ENCODE measurements at places on chromosomes 2 and 18.
A peak's percentile ranks its signal among the peaks of the same experiment; 100 is the strongest.

DNA sequence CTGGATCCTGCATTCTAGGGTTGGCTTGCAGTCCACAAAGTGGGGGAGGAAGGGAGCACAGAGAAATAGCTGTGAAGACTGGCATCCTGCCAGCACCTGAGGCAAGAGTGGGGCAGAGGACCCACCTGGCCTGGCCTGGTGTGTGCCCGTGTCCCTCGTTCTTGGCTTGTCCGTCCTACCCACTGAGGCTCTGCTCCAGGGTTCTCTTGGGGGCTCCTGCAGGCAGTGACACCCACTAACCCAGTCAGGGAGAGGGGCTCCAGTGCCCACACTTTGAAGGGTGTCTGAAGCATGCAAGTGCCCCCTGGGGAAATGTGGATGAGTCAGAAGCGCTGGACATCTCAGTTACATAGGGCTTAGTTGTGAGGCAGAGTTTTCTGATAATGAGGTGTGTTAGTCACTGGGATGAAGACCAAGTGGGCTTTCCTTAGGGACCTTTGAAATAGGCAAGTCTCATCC, 79.4 kb downstream of the SLC4A3 start:
- DNase-seq = no peak

- no peak for DNase-seq
These were observed 12.6 kb upstream of the PROM2 start for GRCh38 chr2:95261602-95262001.

- no peak for DNase-seq
These were observed 450.5 kb upstream of the MEX3C start for GRCh38 chr18:51647942-51648341.

DNA sequence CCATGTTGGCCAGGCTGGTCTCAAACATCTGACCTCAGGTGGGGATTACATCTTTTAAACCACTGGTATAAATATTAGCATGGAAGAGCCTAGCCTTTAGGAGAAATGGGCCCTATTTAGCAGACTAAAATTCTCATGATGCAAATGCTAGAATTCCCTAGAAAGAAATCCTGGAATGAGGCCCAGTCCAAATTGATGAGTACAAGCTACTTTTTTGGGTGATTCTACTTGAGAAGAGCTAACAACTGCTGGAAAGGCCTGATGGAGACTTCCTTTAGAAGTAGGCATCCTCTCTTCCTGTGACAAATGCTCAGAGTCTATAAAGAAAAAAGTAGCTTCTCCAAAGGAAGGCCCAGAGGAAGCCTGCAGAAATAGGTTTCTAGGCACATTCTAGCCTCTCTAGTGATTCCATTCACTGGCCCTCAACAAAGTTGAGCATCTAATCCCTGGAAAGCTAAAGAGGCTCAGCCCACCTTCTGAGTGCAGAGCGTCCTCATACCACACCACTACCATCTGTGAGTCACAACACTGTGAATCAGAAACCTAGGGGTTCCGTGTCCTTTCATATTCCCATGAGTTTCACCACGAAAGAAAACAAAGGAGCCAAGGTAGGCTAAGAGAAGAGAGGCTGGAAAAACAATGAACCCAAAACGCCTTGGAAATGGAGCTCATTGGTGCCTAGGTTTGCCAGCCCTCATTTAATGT, 183.1 kb downstream of the C1D start:
- DNase-seq = no peak

GRCh38 chr2:221109552-221109951, 462.6 kb downstream of the EPHA4 start:
- DNase-seq = no peak

DNA sequence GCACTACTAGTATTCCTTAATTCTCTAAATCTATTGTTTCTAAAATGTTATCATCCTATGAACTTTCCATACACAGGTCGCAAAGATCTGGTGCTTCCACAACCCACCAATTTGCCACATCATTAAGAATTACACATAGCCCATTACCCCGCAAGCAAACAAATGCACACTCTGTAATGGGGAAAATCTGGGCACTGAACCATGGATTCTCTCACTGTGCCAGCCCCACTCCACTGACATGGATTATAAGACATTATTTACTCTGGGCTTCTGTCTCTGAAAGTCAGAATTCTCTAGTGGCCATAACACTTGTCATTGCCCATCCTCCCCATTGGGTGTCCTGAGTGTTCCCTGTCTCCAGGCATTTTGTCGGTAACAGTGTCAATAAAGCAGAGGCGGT, 537.1 kb downstream of the EPHA4 start:
- DNase-seq = no peak

- peak; percentile 82 for DNase-seq
These were observed 219.6 kb downstream of the TSN start for GRCh38 chr2:121974897-121975661.

GRCh38 chr2:158805255-158805654, 10.1 kb downstream of the DAPL1 start:
- no peak for DNase-seq

- peak; percentile 68 for DNase-seq
These were observed 727 bp downstream of the KIF1A start for GRCh38 chr2:240819126-240819857.

DNA sequence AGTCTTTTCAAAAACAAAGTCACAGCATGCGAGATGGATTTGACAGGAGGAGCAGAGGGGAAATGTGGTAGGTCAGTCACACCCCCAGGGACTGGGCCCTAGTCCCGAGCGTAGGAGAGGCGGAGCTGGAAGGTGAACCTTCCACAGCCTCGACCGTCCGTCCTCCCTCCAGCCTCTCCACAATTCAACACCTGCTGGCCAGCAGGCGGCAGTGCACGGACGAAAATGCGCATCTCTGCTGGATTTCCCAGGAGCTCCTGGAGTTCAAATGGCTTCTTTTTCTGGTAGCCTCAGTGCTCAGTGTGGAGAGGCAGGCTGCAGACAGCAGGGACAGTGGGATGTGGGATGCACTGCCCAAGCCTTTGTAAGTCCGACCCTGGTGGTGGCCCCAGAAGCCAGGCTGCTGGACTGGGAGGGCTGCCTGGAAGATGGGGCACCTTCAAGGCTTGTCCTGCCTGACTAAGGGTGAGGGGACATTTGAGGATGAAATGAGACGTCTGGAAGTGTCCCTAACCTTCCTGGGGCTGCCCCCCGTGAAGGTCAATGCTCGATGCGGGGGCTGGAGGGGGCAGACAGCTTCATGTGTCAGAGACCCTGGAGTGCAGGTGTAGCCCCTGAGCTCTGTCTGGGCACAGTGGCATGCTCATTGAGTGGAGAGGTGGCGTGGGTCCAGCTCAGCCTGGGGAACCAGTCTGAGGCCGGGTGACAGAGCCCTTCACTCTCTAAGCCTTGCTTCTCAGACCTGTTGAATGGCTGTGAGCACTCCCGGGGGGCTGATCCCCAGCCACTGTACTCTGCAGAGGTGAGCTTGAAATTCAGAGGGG, 189.5 kb downstream of the TFCP2L1 start:
- peak; percentile 73 for DNase-seq

DNA sequence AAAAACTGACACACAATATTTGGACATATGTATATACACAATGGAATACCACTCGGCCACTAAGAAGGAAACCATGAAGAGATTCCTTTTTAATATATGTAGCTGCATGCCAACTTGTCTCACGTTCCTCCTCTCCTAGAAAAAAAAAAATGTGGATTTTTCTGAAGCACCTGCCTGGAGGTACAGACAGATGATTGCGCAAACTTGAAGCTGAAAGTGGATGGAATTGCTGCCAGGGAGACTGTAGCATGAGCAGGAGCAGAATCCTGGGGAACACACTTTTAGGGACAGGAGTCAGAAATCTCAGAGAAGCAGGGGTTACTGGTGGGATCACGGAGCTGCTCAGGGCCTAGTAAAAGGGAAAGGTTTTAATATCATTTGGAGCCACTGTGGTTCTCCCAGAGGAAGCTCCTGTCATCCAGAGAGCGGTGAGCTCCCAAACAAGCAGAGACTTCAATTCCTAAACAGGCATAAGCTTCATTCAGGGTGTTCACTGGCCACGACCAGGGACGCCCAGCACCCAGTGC, 640 bp upstream of the SPR start:
- DNase-seq = no peak

- no peak for DNase-seq
These were observed 5.7 kb upstream of the HTR2B start for GRCh38 chr2:231130336-231131056.

DNA sequence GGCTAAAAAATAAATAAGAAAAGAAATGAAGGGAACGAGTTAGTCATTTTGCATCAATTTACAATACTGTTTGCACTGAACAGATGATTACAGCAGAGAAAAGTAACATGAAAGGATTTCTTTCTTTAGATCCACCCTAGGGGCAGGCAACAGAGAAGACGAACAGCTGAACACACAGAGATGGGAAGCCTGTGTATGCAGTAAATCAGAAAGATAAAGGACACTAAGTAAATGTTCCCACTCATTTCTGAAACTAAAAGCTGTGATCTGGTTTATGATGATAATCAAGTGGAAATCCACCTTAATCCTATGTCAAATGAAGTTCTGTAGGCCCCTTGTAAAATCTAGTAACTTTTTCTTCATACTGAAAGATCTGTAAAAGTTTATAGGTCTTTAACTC, 54.2 kb downstream of the AKAIN1 start:
- DNase-seq = no peak

GRCh38 chr2:170717991-170718589, 3.0 kb downstream of the SP5 start:
- peak; percentile 42 for DNase-seq

GRCh38 chr2:172722481-172722880, 13.2 kb upstream of the RAPGEF4 start:
- no peak for DNase-seq

- no peak for DNase-seq
These were observed 173.9 kb downstream of the HDAC4 start for GRCh38 chr2:239226677-239227581.

- DNase-seq = no peak
These were observed 1.4 kb downstream of the DOK6 start for GRCh38 chr18:69401972-69402532.

DNA sequence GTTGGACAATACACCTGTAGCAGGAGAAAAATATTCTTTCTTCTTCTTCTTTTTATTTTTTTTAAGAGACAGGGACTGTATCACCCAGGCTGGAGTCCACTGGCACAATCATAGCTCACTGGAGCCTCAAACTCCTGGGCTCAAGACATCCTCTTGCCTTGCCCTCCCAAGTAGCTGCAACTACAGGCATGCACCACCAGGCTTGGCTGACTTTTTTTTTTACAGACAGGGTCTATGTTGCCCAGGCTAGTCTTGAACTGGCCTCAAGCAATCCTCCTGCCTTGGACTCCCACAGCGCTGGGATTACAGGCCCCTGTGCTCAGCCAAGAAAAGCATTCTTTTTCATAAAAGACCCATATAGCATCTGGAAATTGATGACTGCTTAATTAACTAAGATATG, 17.1 kb upstream of the ARHGAP28 start:
- no peak for DNase-seq

Data from retina (tissue), 1 donor.